ENCODE measurements at places on chromosomes 5 and 9.

DNA sequence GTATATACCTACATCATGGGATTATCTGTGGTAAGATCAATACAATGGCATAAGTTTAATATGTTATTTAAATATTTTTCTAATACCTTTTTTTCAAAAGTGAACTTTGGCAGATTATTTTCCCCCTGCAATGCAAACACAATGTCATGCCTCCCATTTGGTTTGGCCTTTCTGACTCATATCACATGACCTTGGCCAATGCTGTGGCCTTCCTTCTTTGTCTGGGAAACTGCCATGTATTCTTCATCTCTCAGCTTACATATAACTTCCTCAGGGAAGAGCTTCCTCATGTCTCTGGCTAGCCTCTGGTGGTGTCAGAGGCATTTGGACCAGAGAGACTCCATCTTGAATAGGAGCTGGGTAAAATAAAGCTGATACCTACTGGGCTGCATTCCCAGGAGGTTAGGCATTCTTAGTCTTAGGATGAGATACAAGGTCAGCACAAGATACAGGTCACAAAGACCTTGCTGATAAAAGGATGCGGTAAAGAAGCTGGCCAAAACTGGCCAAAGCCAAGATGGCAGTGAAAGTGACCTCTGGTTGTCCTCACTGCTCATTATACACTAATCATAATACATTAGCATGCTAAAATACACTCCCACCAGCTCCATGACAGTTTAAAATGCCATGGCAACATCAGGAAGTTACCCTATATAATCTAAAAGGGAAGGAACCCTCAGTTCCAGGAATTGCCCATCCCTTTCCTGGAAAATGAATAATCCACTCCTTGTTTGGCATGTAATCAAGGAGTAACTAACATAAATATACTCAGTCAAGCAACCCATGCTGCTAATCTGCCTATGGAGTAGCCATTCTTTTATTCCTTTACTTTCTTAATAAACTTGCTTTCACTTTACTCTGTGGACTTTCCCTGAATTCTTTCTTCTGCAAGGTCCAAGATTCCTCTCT, 76.0 kb downstream of the C9orf153 start:
- no peak for DNase-seq

- DNase-seq = peak; percentile 63
Measured at GRCh38 chr5:144142139-144142823, 28.2 kb downstream of the YIPF5 start.

DNA sequence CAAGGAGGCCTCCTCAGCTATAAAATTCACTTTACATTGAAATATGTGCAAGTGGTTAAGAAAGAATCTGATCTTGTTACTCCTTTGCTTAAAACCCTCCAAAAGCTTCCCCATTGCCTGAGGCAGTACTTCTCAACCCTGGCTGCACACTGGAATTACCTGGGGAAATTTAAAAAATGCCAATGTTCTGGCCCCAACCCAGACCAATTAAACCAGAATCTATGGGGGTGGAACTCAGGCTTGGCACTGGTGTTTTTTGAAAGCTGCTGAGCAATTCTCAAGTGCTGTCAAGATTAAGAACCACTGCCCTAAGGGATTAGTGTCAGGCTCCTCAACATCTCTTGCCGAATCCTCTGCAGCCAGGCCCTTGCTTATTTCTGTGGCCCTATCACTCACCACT, 269.6 kb downstream of the ELAVL2 start:
- DNase-seq = no peak

- no peak for DNase-seq
Measured at GRCh38 chr9:14211564-14211963, 102.4 kb downstream of the NFIB start.

GRCh38 chr9:90659650-90660364, 17.2 kb upstream of the DIRAS2 start:
- no peak for DNase-seq

GRCh38 chr9:91192381-91193086, 169.2 kb downstream of the AUH start:
- no peak for DNase-seq

- peak; percentile 51 for DNase-seq
Measured at GRCh38 chr9:91186632-91187108, 175.0 kb downstream of the AUH start.

DNA sequence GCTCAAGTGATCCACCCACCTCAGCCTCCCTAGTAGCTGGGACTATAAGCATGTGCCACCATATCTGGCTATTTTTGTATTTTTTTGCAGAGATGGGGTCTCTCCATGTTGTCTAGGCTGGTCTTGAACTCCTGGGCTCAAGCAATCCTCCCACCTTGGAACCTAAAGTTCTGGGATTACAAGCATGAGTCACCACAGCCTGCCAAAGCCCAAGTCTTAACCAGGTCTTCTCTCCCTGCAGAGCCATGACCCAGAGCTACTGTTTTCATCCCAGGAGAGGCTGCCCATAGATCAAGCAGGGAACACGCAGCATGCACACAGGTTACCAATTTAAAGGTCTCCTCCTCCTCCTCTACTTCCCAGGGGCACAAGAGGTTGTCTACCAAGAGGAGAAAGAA, 29.7 kb downstream of the PCDHGC5 start:
- DNase-seq = no peak

DNA sequence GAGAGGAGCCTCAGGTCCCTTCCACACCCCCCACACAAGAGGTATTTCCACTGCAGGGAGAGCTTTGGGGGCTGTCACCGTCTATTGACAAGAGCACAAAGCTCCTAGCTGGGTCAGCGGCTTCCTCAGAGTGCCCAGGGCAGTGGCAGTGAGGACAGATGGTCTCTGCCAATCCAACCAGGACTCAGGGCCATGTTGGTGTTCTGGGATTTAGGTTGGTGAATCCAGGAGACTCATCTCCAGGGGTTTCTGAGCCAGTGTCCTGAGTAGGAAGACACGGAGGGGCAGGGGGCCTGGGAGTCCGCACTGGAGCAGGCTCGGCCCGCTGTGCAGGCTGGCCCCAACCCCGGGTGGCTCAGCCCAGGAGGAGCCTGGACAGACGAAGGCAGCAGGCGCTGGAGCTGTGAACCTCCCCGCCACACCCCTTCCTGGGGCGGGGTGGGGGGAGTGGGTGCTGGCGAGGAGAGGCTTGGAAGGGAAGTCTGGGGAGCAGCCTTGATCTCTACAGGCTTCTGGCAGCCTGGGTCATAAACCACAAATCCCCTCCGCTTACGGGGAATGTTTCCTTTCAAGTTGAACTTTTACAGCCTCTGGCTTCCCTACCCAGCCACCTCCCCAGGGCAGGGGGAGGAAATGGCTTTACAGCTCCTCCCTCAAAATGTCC, 19.6 kb downstream of the CRB2 start:
- DNase-seq = peak; percentile 36

- no peak for DNase-seq
Measured at GRCh38 chr5:167889276-167889675, 402.2 kb upstream of the WWC1 start.

DNA sequence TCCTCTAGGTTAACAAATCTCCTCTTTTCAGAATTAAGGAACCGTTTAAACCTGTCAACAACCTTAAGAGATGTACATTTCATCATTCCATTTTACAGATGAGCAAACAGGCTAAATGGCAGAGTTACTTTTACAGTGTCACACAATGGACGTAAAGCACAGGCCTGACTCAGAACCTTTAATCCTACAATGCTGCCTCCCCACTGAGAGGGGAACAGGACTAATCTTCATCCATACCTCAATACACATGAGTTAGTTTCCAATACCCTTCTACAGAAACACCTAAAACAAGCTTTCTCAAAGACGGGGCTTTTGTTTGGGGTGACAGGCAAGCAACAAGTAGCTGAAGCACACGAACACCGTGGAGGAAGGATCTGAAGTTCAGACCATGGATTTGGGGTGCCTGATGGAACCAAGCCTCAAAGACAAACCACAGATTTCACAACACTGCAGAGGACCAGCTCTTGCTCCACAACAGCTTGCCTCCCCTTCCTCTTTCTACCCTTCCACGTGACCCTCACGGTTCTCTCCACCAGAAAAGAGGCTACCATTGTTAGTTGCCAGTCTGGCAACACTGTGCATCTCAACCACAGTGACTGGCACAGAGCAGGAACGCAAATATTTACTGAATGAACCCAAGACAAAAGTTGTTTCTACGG, 1.8 kb downstream of the RNF130 start:
- no peak for DNase-seq

DNA sequence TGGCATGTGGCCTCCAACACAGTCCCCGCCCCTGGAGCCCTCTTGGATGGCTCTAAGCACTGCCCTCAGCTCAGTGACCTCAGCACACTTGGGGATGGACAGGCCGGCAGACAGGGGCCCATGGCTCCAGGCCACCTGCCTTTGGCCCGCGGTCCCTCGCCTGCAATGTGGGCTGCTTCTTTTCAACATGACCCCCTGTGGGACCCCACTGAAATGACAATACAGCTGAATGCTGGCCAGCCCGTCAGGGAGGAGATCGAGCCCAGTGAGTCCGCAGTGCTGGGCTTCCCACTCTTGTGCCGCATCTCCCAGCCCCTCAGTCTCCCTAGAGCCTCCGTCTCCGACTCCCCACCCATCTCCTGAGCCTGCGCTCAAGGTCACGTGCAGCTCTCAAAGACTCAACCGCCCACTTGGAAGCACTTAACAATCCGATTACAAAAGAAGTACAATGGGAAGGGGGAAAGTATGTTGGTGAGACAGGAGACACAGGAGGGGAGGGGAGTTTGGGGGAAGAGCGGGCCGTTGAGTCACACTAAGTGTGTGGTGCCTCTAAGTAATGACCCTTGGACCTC, 238.9 kb downstream of the HSPA4 start:
- no peak for DNase-seq

GRCh38 chr5:135130261-135131215, 96.5 kb upstream of the PITX1 start:
- no peak for DNase-seq

DNA sequence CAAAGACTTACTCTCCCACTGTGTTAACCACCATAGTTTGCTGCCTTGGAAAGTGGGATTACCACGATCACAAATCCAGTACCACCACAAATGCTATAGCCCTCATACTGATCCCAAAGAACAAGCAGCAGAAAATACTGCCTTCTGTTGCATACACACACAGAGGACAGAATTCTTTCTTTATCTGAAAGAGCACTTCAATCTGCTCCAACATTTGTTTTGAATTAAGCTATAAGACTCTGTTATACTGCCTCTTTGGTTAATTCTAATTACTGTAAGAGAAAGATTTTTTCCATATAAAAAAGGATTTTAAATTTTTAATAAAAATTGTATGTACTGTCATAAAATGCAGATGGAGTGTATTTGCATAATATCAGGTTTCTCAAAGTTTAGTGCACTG, 69.8 kb downstream of the YIPF5 start:
- no peak for DNase-seq

- no peak for DNase-seq
Measured at GRCh38 chr5:177301503-177302165, 1.9 kb downstream of the RAB24 start.

GRCh38 chr9:134376386-134377142, 50.3 kb downstream of the RXRA start:
- no peak for DNase-seq

GRCh38 chr5:2029206-2029605, 146.5 kb upstream of the IRX4 start:
- DNase-seq = no peak

DNA sequence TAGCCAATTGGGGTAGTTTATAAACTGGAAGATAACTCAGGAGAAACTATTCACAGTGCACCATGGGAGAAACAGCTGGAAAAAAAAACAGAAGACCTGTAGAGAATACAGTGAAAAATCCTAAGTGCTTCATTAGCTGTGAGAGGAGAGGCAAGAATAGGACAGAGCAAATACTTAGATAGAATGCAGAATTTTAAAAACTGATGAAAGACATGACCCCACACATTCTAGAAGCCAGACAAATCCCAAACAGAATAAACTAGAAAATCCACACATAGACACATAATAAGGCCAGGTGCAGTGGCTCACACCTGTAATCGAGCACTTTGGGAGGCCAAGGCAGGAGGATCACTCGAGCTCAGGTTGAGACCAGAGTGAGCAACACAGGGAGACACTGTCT, 7.5 kb upstream of the FAM151B start:
- no peak for DNase-seq

DNA sequence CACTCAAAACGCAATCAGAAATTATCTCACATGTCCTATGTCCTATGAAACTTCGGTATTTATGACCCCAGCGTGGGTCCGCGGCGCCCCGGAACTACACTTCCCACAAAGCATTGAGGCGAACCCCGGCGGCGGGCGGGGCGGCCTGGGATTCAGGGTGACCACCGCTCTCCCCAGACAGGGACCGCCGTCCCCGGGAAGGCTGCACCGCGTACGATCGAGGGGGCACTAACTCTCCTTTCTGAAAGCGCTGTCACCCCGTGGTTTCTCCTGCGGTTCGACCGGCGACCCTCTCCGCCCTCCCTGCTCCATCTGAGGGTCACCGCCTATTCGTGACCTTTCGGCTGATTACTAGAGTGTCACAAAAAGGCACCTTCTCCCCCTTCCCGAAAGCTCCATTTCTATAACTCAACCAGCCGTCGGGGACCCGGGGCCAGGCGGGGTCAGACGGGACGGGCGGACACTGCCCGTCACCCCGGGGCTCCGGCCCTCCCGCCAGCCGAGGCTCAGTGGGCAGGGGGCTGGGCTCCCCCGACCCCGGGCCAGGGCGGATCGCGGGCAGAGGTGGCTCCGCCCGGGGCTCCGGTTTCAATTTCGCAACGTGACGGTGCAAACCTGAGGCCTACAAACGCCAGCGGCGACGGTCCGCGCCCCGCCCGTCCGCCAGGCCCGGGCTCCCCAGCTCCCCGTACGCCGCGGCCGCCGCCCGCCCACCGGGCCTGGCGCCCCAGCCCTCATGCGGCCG, 1.3 kb downstream of the ECPAS start:
- peak; percentile 69 for DNase-seq

DNA sequence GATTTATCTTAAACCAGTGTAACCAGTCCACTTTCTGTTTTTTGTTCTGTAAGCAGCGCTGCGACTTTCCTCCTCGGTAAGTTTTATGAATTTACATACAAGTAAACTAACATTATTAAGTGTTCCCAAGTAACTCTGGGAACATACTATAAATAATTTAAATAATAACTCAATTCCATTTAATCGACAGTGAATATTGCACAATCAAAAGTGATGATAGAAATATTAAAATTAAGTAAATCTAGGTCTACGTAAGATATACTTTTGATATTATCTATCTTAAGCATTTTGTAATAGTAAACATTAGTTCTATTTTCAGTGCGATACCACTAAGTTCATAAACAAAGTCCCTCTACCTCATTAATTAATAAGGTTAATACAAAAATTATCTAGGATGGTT, 7.8 kb downstream of the NFIB start:
- DNase-seq = no peak

GRCh38 chr5:74870299-74871067, 4.3 kb upstream of the FAM169A start:
- DNase-seq = no peak

GRCh38 chr5:33657804-33658440, 217.2 kb downstream of the TARS1 start:
- DNase-seq = no peak

GRCh38 chr5:110785356-110785755, 46.5 kb downstream of the SLC25A46 start:
- DNase-seq = no peak
